ENCODE measurements at places on chromosomes 1 and 21.

DNA sequence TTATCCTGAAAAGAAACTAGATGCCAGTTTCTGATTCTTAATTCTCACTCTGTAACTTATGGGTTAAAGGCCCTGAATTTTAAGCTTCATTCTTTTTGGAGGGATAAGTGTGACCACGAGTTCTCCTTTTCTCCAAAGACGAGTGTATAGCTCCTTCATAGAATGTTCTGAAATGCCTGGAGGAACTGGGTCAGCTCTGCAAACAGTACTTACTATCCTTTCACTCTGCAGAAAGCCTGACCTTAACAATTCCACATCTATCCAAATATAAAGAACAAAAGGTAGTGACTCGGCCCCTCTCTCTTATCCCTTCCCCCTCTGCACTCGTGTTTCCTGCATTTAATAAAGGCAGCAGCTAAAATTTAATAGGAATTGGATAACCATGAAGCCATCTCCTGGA is 150.5 kb downstream of the LYPLAL1 start:
- no peak for DNase-seq

DNA sequence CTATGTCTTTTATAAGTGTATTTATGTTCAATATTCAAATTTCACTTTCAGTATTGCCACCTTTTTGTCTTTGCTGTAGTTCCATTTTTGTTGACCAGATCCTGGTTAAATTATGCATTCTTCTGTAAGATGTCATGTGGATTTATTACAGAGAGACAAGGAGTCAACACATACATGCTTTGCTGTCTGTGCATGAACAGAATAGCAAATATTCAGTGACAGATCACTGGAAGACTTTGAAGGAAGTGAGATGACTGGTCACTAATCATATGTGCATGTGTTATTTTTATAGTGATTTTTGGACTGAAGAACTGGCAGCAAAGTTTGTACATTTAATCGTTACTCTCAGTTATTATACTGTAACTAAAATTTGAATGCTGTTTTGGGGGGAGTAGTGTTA is 117.2 kb downstream of the PLPPR5 start:
- DNase-seq: no peak

DNA sequence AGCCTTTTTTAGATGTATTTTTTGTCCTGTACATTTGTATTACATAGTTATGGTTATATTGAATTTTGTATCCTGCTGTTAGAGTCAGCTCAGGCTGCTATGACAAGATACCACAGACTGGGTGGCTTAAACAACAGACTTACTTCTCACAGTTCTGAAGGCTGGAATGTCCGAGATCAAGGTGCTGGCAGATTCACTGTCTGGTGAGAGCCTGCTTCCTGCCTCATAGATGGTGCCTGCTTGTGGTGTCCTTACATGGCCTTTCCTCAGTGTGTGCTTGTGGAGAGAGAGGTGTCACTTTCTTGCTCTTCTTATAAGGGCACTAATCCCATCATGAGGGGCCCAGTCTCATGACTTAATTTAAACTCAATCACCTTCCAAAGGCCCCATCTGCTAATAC is 23.1 kb upstream of the MYSM1 start:
- no peak for DNase-seq

GRCh38 chr1:156319664-156320063 is 18.4 kb downstream of the CCT3 start:
- DNase-seq: no peak

- no peak for DNase-seq
These were observed 4.6 kb downstream of the KCNT2 start for GRCh38 chr1:196603651-196604050.

GRCh38 chr1:19462781-19463503 is 22.4 kb downstream of the CAPZB start:
- peak; percentile 69 for DNase-seq

- no peak for DNase-seq
These were observed 183.4 kb upstream of the NFIA start for GRCh38 chr1:60898987-60899386.

GRCh38 chr1:16618719-16619118 is 5.4 kb upstream of the NBPF1 start:
- DNase-seq: no peak

DNA sequence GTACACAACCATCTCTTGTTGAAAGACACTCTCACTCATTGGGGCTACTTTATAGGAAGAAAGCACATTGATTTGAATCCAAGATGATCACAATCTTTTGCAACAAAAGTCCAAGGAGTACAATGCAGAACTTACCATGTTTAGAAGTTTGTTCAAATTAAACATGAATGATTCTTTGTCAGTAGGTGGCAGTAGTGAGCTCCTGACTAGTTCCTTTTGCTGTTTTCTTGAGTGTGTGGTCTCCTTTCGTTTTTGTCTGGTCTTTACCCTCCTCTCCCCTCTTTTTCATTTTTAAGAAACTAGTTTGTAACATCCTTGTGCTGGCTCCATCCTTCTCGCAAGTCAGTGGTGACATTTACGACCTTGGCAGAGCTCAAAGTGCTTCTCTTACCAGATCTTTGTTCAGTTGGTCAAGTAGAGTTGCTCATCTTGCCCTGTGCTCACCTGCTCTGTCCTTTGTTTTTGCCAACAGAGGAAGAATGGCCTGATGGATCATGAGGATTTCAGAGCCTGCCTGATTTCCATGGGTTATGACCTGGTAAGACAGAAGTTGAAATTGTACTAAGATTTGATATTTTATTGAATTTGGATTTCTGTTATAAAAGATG is 35.7 kb upstream of the MTR start:
- no peak for DNase-seq

- DNase-seq: peak; percentile 65
These were observed 2.1 kb downstream of the ARHGEF2 start for GRCh38 chr1:155976062-155976912.

DNA sequence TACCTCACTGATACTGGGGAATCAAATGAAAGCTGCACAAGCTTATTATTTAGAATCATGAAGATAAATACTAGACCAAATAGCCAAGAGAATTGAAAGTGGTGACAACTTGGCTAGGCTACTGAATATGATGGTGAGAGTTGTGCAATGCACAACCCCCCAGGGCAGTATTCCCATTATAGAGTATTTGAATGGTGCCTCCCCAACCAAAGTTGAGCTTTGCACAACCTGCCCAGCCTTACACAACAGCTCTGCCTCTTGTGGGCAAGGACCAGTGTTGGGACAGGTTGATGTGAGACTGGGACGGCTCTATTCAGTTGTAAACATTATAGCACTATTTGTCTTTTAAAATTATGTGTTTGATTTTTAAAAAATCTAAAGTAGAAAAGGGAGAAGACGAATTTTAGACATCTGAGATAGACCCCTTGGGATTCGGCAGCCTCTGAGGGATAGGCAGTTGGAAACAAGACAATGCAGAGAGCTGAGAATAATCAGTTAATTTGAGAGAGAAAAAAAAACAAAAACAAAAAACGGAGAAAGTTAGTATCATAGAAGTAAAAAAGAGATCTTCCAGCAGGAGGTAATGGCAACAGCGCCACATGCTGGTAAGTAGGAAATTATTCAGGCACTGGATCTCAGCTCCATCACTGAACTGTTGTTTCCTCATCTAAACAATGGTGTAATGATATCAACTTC is 91.0 kb upstream of the KCNA3 start:
- no peak for DNase-seq

GRCh38 chr1:61079296-61079897 is 3.0 kb upstream of the NFIA start:
- DNase-seq: no peak

DNA sequence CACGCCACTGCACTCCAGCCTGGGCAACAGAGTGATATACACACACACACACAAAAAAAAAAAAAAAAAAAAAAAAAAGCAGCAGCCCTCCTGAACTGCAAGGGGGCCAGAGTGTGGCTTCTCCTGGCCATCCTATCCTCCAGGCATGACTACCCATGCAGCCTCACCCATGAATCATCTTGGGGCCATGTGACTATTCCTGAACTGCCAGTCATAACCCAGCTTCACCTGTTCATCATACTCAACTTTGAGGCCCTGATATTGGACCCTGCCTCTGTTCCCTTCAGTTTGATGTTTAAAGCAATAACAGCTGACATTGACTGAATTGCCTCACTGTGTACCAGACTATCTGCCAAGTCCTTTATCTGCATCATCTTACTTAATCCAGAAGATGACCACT is 2.8 kb upstream of the HPCAL4 start:
- no peak for DNase-seq

- DNase-seq: no peak
These were observed 5.8 kb downstream of the LMNA start for GRCh38 chr1:156120318-156120717.

GRCh38 chr1:244651956-244652622 is 837 bp upstream of the DESI2 start:
- no peak for DNase-seq

DNA sequence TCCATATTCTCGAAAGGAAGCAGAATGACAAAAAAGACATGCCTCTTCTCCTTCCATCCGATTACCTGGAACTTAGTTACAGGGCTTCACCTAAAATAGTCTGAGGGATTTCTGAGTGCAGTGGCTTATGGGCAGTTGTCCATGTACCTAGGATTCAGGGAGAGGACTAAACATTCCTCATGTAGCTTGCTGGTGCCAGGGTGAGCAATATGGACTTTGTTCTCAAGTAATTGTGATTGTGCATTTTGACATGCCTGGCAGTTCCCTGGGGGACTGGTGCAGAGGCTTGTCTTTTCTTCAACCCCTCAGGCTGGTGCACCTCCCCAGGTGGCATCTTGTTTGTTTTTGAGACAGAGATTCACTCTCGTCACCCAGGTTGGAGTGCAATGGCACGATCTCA is 6.1 kb upstream of the PSEN2 start:
- no peak for DNase-seq

GRCh38 chr1:12600880-12601633 is 17.0 kb downstream of the DHRS3 start:
- peak; percentile 40 for DNase-seq

GRCh38 chr1:15932612-15933011 is 43.3 kb downstream of the ZBTB17 start:
- no peak for DNase-seq

DNA sequence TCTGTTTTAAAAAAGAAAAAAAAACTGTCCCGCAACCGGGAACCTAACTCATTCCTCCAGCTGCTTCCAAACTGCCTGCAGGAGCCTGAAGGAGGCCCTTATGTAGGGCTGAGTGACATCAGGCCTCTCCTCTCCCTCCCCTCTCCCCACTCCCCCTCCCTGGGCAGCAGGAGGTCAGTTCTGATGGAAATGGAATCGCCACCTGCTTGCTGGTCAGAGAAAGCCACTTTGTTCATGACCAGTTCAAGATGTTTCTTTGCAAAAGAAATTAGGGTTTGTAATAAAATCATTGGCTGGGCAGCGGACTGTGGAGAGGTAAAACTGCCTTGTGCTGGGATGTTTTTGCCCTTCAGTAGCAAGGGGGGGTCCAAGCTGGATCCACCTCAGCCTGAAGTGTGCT is at the start of gene MAP1LC3C:
Gene MAP1LC3C, minus strand, starts transcription at position 73 of the 400 bp plus-strand sequence. CDS start 90 bp downstream, outside the sequence.
- no peak for DNase-seq

DNA sequence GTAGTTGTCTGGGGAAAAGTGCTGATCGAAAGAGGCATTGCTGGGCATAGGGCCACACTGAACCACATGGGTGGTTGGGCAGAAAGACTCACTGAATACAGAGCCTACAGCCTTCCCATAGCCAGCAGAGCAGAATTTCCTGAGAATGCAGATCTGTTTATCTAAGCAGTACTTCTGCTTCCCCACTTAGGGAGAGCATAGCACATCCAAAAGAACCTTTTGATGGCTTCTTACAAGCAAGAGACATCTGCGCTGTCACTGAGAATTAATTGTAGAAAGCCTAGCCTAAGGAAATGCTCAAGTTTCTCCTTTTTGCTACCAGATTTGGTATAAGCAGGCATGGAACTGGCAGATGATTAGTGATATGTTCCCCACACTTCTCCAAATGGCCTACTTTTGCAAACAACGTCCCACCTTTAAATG is 13.0 kb upstream of the KLHDC8A start:
- no peak for DNase-seq

DNA sequence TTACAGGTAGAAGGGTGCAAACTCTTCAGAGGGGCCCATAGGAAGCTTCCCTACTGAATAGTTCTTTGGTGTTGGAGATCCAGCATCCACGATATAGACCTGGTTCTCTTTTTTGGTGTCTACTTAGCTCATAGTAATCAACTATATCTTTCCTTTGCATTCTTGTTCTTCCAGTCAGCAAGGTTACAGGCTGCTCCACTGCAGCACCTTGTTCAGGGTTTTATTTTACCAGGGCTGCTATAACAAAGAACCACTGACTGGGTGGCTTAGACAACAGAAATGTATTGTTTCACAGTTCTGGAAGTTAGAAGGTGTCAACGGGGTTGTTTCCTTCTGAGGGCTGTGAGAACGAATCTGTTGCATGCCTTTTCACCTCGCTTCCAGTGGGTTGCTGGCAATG is 136.3 kb downstream of the CLEC20A start:
- DNase-seq: no peak

DNA sequence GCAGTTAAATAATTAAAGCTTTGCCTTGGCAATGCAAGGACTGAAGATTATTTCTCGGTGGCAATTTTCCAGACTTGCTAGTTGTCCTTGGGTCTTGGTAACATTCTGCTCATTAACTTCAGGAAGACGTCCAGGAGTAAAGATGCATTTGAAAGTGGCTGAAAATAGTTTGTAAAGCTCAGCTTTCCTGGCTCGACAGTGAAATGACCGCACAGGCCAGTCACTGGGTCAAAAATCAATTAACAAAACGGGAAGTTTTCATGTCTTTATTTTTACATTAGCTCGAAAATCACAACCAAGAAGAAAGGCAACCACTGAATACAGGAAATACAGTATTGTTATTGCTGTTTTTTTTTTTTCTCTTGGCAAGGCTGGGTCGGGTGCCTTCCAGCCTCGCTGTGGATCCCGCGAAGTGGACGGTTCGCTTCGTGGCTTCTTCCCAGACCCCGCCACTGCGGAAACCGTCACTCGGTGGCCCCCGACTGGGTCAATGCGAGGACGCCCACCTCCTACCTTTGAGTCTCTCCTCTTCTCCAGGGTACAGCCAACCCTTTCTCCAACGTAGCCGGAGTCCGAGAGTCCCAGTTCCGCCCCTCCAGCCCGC is 479 bp upstream of the SNX7 start:
- DNase-seq: no peak

DNA sequence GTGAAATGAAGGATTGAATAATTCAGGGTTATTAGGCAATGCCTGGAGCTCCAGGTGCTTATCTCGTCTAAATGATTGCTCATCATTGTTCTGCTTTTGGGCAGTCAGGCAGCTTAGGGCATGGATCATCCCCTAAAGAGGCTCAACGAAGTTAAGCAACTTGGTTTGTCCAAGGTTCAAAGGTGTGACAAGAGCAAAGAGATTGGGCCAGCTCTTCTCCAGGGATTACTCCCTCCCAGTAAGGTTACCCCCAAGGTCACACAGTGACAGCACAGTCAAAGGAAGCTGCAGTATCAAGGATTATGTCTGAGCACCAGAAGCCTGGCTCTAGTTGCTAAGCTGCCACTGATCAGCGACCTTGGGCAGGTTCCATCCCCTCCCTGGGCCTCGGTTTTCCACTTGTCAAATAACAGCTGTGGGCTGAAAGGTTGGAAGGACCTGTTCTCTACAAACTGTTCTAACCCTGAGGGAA is 6.8 kb downstream of the ETNK2 start:
- no peak for DNase-seq

DNA sequence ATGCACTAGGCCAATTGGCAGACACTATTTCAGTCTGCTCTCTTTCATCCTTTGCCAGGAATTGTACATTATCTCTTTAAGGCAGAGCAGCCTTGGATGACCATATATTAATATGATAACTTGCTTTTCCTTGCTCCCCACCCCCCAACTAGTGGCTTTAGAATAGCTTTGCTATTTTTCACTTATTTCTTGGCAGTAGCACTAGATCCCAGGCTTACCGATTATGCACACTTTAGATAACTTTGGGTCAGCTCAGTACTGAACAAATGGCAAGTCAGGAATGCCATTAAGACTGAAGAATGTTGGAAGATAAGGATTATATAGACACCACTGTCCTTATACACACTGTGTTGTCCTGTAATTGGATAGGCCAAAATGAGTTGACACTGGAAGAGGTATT is 146.4 kb downstream of the FGGY start:
- no peak for DNase-seq
